Activated T-helper 1 cell treated with anti-CD3 and anti-CD28 coated beads, Interleukin-12 subunit alpha, Interleukin-12 subunit beta, Interleukin-2, Interleukin-4 antibody, amounts not matched to agents 30 ng/mL and 10 ng/mL and 1 ng/mL, durations not matched to agents 14 hours and 24 hours and 36 hours (primary cell): ENCODE measurements at places on chromosomes 13 and 19.

DNA sequence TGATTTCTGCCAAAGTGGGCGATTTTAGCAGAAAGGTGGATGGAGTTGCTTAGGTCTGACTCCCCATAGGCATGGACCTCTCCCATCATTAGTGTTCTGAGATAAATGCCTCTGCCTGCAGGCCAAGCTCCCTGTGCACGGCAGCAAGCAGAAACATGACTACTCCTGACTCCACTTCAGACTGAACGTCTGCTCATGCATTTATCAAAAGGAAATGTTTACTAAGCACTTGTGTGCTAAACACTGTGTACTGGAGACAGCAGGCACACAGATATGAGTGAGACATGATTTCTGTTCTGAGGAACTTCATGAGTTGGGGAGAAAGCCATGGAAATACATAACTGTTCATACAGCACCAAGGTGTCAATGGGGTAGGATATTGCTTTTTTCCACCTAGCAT lies 149.6 kb downstream of the MIPEP start:
- H3K4me1 ChIP-seq, result peaks cover 26% of the 10 kb centered on the region
- H3K27ac ChIP-seq, result no peak overlapping the region
- DNase-seq, result no peak
- H3K36me3 ChIP-seq, result peaks cover 1% of the 10 kb centered on the region
- H3K27me3 ChIP-seq, result peaks cover 9% of the 10 kb centered on the region

GRCh38 chr13:29546662-29547061 lies 48.8 kb downstream of the SLC7A1 start:
- no peak overlapping the region for H3K27ac ChIP-seq
- H3K27me3 ChIP-seq, result peaks cover 2% of the 10 kb centered on the region
- peaks cover 23% of the 10 kb centered on the region for H3K4me1 ChIP-seq
- no peak for DNase-seq
- H3K36me3 ChIP-seq, result peaks cover 21% of the 10 kb centered on the region

GRCh38 chr19:19402656-19403372 lies 2.7 kb upstream of the GATAD2A start:
- peaks cover 6% of the 10 kb centered on the region for H3K36me3 ChIP-seq
- no peak overlapping the region for H3K4me3 ChIP-seq
- peaks cover 44% of the 10 kb centered on the region for H3K4me1 ChIP-seq
- DNase-seq, result no peak

- peaks cover 16% of the 10 kb centered on the region for H3K27me3 ChIP-seq
- H3K36me3 ChIP-seq, result no peaks in the 10 kb centered on the region
- H3K4me3 ChIP-seq, result no peak overlapping the region
These were observed 266.4 kb downstream of the NALCN start for GRCh38 chr13:101149735-101150384.

- no peaks in the 10 kb centered on the region for H3K27me3 ChIP-seq
- H3K36me3 ChIP-seq, result no peaks in the 10 kb centered on the region
- H3K27ac ChIP-seq, result no peak overlapping the region
- DNase-seq, result no peak
- H3K4me1 ChIP-seq, result no peaks in the 10 kb centered on the region
- no peak overlapping the region for H3K4me3 ChIP-seq
These were observed 92.6 kb downstream of the SIPA1L3 start for GRCh38 chr19:37999309-38000213.

DNA sequence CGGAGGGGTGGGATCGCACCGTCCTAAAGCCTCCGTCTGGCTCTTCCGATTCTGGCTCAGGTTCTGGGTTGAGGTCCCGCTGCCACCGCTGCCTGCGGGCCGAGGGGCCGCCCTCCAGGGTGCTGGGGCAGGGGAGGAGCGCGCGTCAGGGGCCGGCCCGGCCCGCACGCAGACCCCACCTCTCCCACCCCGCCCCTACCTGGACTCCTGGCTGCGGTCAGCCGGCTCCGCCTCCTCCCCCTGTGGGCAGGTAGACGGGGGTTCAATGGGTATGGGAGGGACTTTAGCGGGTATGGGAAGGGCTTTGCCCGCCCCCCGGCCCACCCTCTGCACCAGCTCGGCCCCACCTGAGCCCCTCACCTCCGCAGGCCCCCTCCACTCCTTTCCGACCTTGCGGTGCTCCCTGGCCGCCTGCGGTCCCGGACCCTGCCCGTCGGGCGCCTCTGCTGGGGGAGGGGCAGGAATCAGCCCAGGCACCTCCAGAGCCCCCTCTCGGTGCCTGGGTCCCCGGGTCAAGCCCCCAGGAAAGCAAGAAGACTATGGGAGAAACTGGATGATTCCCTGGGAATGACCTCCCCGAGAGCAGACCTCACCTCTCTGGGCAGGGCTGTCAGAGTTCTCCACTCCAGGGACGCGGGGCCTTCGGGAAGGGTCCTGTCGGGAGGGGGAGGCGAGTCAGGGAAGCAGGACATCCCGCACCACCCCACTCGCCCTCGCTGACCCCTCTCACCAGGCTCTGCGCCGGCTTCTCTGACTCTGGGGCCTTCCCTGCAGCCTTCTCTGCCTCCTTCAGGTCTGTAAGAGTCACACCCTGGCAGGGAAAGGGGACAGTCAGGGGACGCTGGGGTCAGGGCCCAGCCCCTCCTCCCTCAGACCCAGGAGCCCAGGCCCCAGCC lies 17.0 kb downstream of the EPS8L1 start:
- H3K36me3 ChIP-seq, result peaks cover 20% of the 10 kb centered on the region
- no peak for DNase-seq
- no peak overlapping the region for H3K27ac ChIP-seq
- H3K4me3 ChIP-seq, result no peak overlapping the region
- H3K4me1 ChIP-seq, result peaks cover 11% of the 10 kb centered on the region
- peaks cover 8% of the 10 kb centered on the region for H3K27me3 ChIP-seq

DNA sequence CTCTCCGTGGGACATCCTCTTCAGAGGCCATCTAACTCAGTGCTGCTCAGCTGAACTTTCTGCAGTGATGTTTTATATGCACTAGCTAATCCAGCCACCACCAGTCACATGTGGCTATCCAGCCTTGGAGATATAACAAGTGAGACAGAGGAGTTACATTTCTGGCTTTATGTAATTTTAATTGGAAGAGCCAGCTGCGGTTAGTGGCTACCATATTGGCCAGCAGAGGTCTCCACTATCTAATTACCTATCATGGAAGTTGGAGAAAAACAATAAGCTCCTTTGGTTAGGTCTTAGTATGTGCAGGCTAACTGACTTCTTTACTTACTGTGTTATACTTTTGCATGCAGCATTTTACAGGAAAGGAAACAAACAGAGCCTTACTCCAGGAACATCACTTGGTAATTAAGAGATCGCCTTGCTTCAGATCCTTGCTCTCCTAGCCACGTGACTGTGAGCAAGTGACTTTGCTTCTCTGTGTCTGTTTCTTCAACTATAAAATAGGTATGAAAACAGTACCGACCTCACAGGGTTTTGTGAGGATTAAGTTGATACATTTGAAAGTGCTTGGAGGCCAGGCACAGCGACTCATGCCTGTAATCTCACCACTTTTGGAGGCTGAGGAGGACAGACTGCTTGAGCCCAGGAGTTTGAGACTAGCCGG lies 1.6 kb upstream of the KLK10 start:
- H3K27ac ChIP-seq, result no peak overlapping the region
- no peak overlapping the region for H3K4me3 ChIP-seq
- no peak for DNase-seq
- no peaks in the 10 kb centered on the region for H3K36me3 ChIP-seq
- peaks cover 44% of the 10 kb centered on the region for H3K27me3 ChIP-seq

DNA sequence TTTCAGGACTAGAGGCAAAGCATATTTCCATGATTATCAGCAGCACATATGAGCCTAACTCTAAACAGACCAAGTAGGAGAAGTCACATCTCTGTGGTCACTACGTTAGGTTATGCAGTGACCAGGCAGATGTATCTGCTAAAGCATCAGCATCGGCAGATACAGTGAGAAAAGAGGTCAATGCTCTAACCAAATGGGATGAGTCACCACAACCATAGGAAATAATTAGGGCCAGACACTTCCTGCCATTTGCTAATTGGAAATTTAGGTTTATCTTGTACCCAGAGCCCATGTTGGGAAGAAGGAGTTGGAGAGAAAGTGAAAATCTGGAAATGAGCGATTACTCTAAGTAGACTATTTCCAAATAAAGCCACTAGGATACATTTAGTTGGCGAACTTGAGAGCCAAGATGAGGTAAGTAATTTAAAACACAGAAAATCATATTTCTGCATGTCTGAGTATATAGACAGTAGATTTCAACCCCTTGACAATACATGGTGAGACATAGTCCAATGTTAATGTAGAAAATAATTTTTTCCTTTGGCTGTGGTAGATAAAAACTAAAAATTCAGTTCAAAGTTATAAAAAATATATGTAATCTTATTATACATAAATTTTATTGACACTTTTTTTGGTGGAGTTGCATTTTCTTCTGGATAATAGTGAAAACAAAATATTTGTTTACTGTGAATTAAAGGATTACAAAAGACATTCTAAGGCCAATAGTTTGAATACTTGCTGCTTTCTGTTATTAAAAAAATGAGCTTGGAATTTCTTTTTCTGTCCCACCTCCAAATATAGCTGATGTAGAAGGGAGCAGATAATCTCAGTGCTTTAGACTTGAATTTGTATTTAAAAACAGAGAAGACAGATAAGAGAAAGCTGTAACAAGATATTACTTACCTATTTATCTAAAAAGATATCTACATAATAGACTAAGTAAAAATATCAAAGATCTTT lies 104.4 kb upstream of the CSNK1A1L start:
- H3K4me1 ChIP-seq, result no peaks in the 10 kb centered on the region
- H3K27ac ChIP-seq, result no peak overlapping the region
- H3K4me3 ChIP-seq, result no peak overlapping the region
- H3K27me3 ChIP-seq, result no peaks in the 10 kb centered on the region

- H3K4me1 ChIP-seq, result no peaks in the 10 kb centered on the region
- no peak for DNase-seq
- H3K36me3 ChIP-seq, result no peaks in the 10 kb centered on the region
- no peak overlapping the region for H3K27ac ChIP-seq
These were observed 1713.1 kb upstream of the PCDH20 start for GRCh38 chr13:63128716-63129115.

DNA sequence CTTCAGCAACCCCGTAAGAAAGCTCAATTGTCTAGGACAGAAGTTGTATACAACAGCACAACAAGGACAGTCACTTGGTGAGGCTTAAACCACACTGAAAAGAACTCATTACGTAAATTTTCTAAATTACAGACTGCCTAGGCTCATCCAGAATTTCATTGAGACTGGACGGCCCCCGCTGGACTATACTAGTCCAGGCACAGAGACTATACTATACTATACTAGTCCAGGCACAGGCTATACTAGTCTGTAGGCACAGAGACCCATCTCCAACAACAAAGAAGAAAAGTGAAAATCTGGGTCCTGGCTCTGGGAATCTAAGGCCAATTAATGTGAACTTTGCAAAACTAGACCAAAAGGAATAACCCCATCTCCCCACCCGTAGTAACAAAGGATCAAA lies 700 bp downstream of the ZNF816 start:
- peaks cover 35% of the 10 kb centered on the region for H3K36me3 ChIP-seq
- H3K27me3 ChIP-seq, result no peaks in the 10 kb centered on the region
- no peak for DNase-seq
- H3K27ac ChIP-seq, result peak overlapping the region; percentile 93

DNA sequence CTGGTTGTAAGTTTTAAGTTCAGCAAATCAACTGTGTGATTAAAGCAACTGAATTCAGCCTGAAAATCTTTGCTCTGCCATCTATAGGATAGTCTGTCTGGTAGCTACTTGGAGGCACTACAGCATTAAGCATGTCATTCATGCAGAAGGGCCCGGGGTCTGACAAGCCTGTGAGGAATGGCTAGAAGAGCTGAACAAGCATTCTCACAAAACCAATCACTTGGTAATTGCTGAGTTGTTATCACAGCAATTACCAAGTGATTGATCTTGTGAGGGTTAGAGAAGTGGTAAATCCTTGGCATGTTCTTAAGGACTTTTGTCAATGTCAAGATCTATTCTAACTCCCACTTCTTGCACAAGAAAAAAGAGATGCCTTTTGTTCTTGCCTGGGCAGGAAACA lies 356.1 kb downstream of the FGF14 start:
- DNase-seq, result no peak
- no peak overlapping the region for H3K4me3 ChIP-seq
- no peaks in the 10 kb centered on the region for H3K36me3 ChIP-seq
- H3K27me3 ChIP-seq, result no peaks in the 10 kb centered on the region
- no peak overlapping the region for H3K27ac ChIP-seq

GRCh38 chr19:35777086-35777841 lies 1.9 kb downstream of the ARHGAP33 start:
- H3K4me3 ChIP-seq, result peak overlapping the region; percentile 85
- H3K27ac ChIP-seq, result peak overlapping the region; percentile 8
- H3K27me3 ChIP-seq, result no peaks in the 10 kb centered on the region
- H3K4me1 ChIP-seq, result peaks cover 29% of the 10 kb centered on the region
